ENCODE measurements at places on chromosomes 7 and 10.

DNA sequence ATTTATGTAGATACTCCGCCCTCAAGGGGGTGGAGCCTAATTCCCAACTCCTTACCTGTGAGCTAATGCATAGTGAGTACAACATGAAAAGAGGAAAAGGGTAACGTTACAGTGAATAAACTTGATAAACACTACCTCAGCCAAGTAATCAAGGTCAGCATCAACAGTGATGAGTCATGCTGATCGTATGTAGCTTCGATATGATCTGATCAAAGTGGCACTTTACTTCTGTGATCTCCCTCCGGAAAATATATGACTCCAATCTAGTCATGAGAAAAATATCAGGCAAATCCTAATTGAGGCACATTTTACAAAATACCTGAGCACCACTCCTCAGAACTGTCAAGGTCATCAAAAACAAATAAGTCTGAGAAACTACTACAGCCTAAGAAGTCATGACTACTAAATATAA, 70.4 kb downstream of the VTI1A start:
- DNase-seq, result no peak

DNA sequence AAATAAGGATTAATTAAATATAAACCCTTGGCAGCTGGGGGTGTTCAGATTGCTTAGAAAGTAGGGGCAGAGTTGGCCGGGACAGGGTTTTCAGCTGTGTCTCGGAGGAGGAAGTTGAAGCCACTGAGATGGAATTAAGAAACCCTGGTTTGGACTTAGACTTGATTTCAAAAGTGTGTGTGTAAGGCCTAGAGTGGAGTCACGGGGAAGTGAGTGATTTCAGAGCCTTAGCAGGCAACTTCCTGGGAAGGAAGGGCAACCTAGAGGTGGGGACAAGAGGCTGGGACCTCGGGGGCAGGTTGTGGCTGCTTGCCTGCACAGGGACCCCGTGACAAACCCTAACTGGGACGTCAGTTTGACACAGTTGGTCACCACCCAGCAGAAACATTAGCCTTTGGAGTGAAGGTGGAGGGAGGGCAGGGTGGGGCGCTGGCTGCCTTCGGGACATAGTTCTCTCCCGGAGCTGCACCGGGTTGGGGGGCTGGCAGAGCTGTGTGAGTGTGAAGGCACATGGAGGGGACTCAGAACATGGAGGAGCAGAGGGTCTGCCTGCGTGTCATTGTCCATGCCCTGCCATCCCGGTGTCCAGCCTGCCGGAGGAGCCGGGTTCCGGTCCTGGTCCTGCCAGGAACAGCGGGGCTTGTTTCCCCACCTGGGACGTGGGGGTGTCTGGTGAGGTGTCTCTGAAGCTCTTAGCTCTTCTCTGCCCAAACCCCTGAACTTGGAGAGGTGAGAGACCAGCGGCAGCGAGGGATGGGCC, 1.8 kb downstream of the BRI3 start:
- DNase-seq, result peak; percentile 60

- no peak for DNase-seq
Measured at GRCh38 chr10:114303556-114303955, 64.5 kb downstream of the VWA2 start.

- DNase-seq, result no peak
Measured at GRCh38 chr7:41567031-41567730, 135.7 kb downstream of the INHBA start.

DNA sequence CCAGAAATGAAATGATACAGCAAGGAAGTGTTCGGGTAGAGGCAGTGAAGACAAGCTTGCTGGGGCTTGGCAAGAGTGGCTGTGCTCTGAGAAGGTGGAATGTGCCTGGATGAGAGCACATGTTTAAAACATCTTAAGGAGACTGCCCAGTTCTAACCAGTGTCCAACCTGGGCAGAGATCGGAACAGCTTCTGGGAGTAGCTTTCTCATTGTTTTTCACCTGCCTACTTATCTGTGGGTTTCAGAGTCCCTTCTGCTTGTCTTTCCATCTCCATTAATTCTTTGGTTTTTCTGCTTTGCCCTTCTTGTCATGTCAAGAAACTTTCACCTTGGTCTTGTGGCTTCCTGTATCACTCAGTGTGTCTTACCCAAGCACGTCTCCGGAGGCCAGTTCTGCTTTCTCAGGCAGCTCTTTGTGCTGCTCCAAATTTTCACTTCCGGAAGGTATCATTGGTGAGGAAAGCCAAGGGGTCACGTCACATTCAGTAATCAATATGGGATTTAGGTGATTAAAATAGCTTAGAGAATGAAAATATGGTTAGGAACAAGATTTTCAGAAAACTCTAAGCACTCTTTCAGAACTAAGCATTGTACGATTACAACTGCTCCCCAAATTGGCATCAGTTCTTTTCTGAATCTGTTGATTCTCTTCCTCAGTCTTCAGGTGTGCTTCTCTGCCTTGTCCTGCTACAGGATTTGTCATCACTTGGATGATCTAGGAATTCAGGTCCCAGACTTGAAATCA, 5.5 kb upstream of the LAMB4 start:
- DNase-seq, result no peak

DNA sequence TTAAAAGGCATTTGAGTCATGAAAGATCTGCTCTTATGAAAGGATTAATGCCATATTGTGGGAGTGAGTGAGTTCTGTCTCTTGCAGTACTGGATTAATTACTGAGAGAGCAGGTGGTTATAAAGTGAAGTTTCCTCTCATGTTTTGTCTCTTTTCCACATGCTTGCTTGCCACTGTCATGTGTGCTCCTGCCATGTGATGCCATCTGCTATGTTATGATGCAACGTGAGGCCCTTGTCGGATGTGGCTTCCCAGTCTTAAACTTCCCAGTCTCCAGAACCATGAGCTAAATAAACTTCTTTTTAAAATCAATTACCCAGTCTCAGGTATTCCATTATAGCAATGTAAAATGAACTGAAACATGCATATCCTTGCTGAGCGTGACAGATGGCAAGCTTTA, 22.7 kb upstream of the TCTN3 start:
- no peak for DNase-seq

DNA sequence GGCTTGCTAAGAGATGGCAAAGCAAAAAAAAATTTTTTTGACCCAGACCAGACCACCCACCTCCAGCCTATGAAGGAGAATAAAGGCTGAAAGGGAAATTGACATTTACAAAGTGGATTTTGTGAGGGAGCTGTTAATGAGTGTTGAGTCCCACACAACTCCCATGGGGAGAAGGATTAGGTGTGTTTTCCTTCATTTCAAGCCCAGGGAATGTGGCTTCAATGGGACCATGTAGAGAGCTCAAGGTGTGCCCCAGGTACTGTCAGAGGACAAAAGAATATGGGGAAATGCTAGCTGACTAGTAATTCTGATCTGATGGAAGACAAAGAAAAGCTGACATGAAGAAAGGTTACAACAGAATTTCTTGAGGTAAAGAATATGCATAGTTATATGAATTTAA, 48.8 kb upstream of the COL1A2 start:
- no peak for DNase-seq

GRCh38 chr7:48052748-48053147, 17.4 kb downstream of the C7orf57 start:
- DNase-seq, result no peak

- no peak for DNase-seq
Measured at GRCh38 chr7:112070674-112071256, 135.4 kb downstream of the DOCK4 start.

GRCh38 chr10:126066456-126066855, 170.1 kb downstream of the FANK1 start:
- DNase-seq, result no peak

DNA sequence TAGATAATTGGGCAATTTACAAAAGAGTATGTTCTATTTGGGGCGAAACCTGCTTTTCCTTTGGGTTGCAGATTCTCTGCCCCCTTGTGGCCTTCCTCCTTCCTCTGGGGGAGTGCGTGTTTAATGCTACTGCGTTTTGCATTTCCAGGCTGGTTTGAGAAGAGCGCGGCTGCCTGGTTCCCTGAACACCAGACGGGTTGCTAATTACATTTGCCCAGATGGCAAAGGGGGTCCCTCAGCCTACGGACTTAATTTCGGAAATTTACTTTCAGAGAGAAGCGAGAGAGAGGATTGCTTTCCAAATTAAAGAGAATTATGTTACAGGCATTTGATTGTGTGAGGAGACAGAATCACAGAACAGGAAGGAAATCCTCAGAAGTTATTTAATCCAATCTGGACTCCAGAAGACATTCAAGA, 91.9 kb upstream of the JAZF1 start:
- DNase-seq, result peak; percentile 29

- DNase-seq, result peak; percentile 6
Measured at GRCh38 chr10:131899695-131900349, 986 bp upstream of the PPP2R2D start.

Data from left cardiac atrium (tissue), 4 donors.